Cardiac muscle cell (in vitro differentiated cells and primary cell): ENCODE measurements at places on chromosomes 4 and X. TPM values are rescaled to one million over a fixed set of nuclear protein-coding genes. Genes with fewer than 3 reads are reported as not detected.

Gene GABRA4
- 0.03 and 0.28 TPM in 2 replicates for total RNA-seq

Gene CNGA1
- total RNA-seq: 1.9 TPM in 1 of 2 replicates, not detected in the other

Gene PWWP3B
- total RNA-seq: 20.9 and 25.3 TPM in 2 replicates

Gene OPRPN
- total RNA-seq: not detected in 2 replicates

Gene ANOS1
- 22.5 and 22.7 TPM in 2 replicates for total RNA-seq

Gene KCNE5
- 0.92 and 0.99 TPM in 2 replicates for total RNA-seq

Gene CT45A3
- total RNA-seq: not detected in 2 replicates

Gene HTR2C
- total RNA-seq: 0.04 and 0.18 TPM in 2 replicates

Gene PDZD4
- 5.4 and 5.8 TPM in 2 replicates for total RNA-seq

Gene GPR119
- total RNA-seq: not detected in 2 replicates

Gene MAGEB2
- total RNA-seq: not detected in 2 replicates

Gene PAGE1
- not detected in 2 replicates for total RNA-seq

Gene MGARP
- total RNA-seq: 2.8 and 3.0 TPM in 2 replicates

Gene PCDH11X
- total RNA-seq: 0.99 and 1.4 TPM in 2 replicates

Gene IL3RA
- 0.11 TPM in 1 of 2 replicates, not detected in the other for total RNA-seq

Gene USP11
- 120 and 130 TPM in 2 replicates for total RNA-seq

DNA sequence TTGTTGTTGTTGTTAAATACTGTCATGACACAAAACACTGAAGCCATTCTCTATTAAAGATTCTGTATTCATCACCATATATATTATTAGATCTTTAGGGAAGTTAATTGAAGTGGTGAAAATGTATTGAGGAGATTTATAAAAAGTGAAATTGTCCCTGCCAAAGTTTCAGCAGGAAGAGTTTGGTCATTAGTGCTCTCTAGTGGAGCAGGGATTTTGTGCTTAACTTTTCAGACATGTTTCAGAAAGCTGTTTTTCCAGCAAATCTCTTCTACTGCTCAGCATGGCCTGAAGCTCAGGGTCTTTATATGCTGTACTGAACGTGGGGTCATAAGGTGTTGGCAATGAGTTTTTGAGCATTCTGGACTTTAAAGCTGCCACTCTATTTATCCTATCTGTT, 36.7 kb upstream of the CXXC4 start:
- peak; percentile 1 for DNase-seq

- DNase-seq: no peak
Measured at GRCh38 chr4:102298716-102299115, 46.6 kb downstream of the SLC39A8 start.

GRCh38 chr4:25928379-25929297, 14.6 kb downstream of the SMIM20 start:
- DNase-seq: no peak

GRCh38 chr4:170091069-170091696, 1.4 kb upstream of the AADAT start:
- no peak for DNase-seq

- DNase-seq: peak; percentile 64
Measured at GRCh38 chr4:15198070-15198727, 195.9 kb downstream of the CPEB2 start.

- no peak for DNase-seq
Measured at GRCh38 chr4:128916832-128917231, 107.3 kb downstream of the JADE1 start.

DNA sequence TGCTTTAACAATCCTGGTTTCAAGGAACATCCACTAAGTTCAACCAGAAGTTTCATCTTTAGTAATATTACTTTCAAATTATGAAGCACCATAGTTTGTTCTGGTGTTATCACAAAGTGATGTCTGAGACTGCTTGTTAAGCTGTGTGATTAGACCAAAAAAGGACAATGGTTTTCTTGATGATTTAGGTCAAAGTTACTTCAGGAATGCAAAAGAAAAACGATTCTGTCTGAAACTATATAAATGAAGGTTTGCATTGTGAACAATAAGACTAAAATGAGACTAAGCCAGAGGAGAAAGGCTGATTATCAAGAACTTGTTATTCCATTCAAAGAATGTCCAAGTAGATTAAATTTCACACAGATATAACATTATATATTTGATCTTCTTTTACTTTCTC, 122.4 kb upstream of the ETNPPL start:
- no peak for DNase-seq

DNA sequence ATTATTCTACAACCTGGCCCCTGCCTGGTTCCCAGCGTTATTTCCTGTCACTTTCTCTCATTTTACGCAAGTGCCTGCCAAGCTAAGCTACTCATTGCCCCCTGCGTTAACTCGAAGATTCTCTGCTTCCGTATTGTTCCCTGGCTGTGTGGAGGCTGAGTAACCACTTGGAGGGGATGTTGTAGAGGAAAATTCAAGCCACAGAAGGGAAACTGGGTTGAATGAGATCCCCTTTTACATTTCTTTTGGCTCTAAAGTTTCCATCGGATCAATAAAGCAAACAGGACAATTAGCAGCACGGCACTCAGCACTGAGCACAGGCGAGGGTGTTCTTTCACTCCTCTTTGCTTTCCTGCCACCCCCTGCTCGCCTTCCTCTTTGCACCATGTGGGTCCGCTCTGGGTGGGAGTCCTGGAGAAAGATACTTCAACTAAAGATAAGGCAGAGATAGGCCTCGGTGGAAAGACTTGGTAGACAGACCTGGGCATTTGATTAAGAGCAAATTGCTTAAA, 4.2 kb upstream of the TMSB4X start:
- DNase-seq: peak; percentile 22

DNA sequence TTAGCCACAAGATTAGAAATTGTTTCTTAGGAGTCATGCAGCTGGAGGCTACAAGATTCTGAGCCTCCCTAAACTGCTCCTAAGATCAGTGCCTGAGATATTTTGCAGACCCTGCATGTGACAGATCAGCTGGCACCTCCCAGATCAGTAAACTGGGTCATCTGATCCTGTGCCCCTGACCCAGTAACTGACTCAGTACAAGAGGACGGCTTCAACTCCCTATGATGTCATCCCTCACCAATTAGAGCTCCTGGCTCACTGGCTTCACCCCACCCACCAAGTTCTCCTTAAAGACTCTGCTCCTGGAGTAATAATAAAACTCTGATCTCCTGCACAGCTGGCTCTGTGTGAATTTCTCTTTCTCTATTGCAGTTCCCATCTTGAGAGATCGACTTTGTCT, 45.4 kb upstream of the PNPLA4 start:
- DNase-seq: no peak

- peak; percentile 66 for DNase-seq
Measured at GRCh38 chrX:50812995-50813842, 775 bp downstream of the SHROOM4 start.

GRCh38 chrX:68930542-68931317, 101.9 kb downstream of the EFNB1 start:
- no peak for DNase-seq

DNA sequence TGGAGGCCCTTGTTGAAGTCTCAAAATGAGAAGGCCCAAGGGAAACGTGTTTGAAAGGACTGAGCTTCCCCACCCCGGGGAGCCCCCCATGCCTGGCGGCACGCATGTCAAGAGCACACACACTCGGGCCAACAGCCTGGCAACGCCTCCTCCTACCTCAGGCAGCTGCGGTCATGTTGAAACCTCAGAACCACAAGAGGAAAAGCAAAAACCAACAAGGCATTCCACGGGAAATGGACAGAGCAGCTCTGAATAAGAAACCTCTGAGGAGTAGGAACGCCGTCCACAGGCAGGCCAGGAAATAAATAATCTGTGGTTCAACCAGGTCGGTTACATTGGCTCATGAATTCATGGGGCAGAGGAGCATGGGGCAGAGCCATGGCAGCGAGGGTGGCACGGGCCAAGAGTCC, 95.7 kb upstream of the AFAP1 start:
- DNase-seq: peak; percentile 76

- DNase-seq: no peak
Measured at GRCh38 chrX:154732421-154733065, 18.3 kb downstream of the GAB3 start.

- peak; percentile 80 for DNase-seq
Measured at GRCh38 chrX:20515841-20516461, 249.2 kb upstream of the RPS6KA3 start.

DNA sequence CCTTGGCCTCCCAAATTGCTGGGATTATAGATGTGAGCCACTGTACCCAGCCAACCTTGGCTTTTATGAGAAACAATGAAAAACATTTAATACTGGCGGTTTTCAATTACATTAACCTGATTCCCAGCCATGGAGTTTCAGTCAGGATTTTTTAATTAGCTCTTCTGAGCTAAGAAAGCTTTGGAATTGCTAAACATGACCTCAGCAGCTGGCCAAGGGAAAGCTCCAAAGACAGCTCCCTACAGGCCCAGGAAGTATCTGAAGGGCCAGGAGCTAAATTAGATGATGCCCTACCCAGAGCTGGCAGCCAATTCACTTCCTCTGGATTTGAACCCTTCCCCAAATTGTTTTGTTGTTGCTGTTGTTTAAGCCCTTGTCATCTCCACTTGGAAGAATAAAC, 26.5 kb upstream of the FUNDC1 start:
- no peak for DNase-seq

DNA sequence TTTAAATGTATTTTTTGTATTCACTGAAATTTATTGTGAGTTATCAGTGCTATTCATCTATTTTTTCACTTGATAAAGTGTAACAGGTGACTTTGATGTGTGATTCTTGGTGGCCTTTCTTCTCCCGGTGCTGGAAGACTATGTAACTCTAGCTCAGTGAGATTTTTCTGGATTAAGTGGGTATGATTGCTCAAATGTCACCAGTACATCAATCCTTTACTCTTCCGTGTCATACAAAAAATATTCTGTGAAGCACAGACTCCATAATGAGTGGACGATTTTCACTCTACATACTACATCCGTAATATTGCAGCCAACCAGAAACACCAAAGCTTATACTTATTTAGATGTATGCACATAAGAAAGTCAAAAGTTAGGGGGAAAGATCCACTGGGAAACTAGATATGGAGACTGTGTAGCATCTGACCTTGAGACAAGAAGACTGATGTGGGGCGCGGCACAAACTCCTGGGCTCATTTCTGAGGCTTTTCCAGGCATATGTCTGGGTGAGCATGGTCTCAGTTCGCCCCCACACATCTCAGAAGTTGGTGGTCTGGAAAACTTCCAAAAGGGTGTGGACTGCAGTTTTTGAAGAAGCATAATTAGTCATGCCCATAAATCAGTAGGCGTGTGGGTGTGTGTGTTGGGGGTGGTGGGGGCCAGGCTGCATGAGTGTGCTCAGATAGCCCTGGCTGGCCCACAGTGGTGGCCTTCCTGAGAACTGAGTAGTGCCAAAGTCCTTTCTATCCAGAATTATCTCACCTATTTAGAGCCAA, 53.9 kb upstream of the TENM3 start:
- DNase-seq: no peak
